H4 (cell line): ENCODE measurements at places on chromosomes 2 and 18.

GRCh38 chr18:76855594-76855993 lies 33.2 kb downstream of the ZNF236 start:
- no peak for DNase-seq

- DNase-seq, result no peak
Observed at GRCh38 chr2:210862283-210863065, 306.1 kb downstream of the CPS1 start.

- DNase-seq, result no peak
Observed at GRCh38 chr2:25410370-25410769, 68.6 kb upstream of the DNMT3A start.

DNA sequence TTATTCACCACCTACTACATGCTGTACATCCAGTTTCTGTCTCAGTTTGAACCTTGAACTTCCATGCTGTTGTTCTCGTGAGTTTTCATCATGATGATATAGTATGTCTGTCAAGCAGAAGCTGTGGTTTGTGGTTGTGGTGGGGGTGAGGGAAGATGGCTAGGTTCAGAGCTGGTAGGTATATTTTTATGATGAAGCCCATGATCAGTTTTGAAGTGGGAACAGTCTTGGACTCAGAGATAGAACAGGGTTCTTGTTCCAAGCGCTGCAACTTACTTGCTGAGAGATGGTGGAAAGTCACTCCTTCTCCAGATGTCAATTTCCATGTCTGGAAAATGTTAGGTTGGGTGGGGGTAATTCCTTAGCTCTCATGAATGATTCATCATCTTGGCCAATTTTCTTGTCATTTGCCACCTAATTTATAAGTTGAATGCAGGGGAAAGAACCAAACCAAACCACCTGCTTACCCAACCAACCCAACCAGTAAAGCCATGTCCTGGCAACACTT lies 21.6 kb downstream of the PMAIP1 start:
- DNase-seq, result no peak

- no peak for DNase-seq
Observed at GRCh38 chr2:232981767-232982360, 31.2 kb downstream of the NGEF start.

DNA sequence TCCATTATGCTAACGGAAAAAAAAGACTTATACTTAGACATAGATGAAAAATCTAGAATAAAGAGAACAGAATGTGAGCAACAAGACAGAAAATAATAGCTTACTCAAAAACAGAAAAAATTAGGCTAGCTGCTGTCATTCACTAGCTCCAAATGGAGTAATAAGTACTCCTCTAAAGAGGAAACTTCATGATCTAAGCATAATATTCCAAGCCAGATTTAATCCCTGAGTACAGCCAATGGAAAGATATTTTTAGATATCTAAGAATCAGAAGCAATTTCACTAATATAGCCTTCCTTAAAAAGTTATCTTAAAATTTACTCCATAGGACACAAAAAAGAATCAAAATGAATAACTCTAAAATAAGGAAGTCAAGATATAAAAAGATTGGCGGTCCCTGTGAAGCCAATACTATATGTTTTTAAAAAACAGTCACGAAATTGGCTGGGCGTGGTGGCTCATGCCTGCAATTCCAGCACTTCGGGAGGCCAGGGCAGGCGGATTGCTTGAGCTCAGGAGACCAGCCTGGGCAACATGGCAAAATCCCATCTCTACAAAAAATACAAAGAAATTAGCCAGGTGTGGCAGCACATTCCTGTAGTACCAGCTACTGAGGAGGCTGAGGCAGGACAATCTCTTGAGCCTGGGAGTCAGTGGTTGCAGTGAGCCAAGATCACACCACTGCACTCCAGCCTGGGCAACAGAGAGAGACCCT lies 123.2 kb upstream of the BCL2L11 start:
- no peak for DNase-seq

DNA sequence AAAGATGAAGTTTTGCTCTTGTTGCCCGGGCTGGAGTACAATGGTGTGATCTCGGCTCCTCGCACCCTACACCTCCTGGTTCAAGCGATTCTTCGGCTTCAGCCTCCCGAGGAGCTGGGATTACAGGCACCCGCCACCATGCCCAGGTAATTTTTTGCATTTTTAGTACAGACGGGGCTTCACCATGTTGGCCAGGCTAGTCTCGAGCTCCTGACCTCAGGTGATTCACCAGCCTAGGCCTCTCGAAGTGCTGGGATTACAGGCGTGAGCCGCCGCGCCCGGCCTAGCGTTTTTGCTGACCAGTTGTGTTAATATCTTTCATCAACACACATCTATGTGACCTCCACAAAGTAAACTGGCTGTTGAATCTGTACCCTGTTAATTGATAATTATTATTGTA lies 49.4 kb upstream of the KLHL14 start:
- DNase-seq, result no peak

DNA sequence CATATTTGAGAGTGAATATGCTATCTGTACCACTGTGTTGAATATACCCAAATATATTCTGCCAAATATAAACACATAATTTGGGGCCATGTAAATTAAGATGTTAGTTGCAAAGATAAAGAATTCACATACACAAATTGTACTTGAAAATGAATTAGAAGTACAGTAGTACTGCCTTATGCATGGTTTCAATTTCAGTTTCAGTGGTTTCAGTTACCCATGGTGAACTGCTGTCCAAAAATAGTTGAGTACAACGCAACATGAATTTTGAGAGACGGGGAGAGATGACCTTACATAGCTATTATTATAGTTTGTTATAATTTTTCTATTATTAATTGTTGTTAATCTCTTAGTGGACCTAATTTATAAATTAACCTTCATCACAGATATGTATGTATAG lies 1313.0 kb upstream of the FAM98A start:
- no peak for DNase-seq

DNA sequence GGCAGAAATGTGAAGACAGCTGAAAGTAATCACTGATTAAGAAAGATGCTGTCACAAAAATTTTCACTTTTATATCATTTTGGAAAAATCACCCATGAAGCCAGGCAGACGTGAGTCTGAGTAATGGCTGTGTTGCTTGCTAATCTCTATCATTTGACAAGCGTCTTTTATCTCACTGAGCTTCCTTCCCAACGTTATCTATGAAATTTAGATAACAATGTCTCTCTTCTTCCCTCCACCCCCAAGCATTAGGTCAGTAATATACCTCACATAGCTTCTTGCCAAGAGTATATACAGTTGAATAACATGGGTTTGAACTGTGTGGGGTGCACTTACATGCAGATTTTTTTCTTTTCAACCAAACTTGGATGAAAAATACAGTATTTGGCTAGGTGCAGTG lies 388.6 kb upstream of the NRXN1 start:
- DNase-seq, result no peak

DNA sequence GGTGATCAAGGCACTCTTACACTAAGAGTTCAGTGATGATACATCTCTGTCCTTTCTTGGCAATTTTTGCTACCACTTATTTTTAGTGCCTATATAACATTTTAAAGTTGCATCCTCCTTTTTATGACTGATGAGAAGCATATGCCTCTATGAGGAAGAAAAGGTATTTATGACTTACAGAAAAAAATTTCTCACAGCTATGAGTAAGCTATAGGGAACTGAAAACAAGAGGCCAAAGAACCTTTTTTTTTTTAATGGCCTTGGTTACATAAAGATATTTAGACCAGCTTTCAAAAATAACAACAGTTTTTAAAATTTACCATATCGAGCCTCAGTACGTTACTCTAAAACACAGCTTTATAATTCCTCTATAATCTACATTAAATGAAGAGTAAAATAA lies 21.3 kb downstream of the MBD5 start:
- DNase-seq, result no peak

GRCh38 chr2:240468303-240469238 lies 33.1 kb downstream of the GPC1 start:
- DNase-seq, result no peak

DNA sequence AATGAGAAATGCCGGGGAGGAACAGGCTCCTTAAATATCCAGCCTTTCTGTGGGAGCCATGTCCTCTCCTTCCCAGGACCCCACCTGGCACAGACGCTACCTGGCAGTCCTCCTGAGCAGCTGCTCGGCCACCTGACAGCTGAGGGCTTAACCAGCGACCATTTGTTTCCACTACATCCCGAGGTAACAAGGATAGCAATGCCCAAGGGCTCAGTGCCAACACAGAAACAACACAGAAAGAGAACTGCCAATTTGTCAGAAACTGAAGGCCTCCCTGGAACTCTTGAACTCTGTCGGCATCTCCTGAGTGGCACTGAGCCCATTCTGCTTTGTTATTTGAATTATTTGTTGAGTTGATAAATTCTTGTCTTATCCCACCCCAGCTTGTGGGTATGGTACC lies 122.2 kb upstream of the ARHGAP28 start:
- DNase-seq, result no peak

DNA sequence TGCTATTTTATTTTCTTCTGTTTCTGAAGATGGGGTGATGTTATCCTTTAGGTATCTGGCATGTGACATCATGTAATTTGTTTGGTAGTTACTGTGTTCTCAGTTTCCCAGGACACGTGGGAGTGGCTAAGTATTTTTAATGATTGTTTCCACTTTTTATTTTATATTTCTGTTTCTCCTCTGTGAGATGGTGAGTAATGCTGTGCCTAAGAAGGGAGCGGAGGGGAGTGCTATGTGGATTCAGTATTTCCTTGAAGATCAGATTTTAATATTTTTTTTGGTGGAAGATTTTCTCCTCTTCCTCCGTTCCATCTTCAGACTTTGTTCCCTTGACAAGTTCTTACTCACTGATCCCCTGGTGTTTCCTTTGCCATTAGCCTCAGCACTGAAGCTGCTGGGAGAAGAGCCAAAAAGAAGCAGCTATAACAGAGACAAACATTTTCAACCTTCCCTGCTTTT lies 180.0 kb upstream of the MMADHC start:
- DNase-seq, result no peak

- DNase-seq, result no peak
Observed at GRCh38 chr2:11865805-11866204, 119.4 kb downstream of the LPIN1 start.

DNA sequence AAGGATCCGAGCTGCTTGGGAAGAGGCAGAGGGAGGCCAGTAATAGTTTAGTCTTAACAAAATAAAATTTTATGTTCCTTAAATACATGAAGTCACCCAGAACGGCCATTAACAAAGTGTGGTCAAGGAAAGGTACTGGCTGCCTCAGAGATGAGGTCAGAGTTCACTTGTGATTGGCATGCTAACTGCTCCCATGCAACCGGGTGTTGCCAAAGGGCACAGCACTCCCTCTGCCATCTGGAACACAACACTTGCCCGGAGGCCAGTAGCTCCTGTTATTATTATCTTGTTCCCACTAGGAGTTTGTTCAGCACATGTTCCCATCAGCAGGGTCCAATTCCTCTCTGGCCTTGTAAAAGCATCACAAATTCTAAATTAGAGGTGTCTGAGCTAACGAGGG lies 207.0 kb downstream of the CYP26B1 start:
- no peak for DNase-seq

DNA sequence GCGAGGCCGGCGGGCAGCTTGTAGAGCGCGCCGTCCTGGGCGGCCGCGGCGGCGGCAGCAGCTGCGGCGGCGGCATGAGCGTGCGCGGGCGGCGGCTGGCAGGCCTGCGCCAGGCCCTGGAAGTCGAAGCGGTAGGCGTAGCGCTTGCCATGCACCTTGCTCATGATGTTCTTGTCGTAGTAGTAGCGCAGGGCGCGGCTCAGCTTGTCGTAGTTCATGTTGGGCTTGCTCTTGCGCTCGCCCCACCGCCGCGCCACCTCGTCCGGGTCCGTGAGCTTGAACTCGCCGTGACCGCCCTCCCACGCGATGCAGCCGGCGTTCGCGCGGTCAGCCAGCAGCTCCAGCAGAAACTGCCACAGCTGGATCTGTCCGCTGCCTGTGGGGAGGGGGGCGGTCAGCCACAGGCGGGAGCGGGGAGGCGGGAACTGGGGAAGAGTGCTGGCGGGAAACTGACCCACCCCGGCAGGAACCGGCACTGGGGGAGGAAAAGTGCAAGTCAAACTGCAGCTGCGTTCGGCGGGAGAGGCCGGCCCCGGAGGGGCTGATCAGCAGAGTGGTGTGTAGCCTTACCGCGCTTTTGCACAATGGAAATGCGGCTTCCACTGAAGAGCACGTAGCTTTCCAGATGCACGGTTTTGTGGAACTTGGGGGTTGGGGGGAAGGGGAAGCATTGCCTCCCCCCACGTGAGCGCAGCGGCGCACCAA lies 3.0 kb downstream of the FEV start:
- no peak for DNase-seq

- no peak for DNase-seq
Observed at GRCh38 chr18:57940166-57940660, 103.8 kb upstream of the NEDD4L start.

DNA sequence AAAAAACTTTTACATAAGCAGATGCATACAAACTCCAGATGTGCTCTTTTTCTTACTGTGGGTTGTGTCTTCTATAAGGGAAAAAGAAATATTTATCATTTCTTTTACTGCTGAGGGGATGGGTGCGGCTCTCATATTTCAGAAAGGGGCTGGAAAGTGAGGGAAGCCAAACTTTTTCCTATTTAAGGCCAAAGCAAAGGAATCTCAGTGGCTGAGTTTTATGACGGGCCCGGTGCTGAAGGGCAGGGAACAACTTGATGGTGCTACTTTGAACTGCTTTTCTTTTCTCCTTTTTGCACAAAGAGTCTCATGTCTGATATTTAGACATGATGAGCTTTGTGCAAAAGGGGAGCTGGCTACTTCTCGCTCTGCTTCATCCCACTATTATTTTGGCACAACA lies at the start of gene COL3A1:
TSS of gene COL3A1 (plus strand) at position 210 of the 400 bp plus-strand sequence. CDS start at position 327, 117 bp downstream.
- peak; percentile 6 for DNase-seq

DNA sequence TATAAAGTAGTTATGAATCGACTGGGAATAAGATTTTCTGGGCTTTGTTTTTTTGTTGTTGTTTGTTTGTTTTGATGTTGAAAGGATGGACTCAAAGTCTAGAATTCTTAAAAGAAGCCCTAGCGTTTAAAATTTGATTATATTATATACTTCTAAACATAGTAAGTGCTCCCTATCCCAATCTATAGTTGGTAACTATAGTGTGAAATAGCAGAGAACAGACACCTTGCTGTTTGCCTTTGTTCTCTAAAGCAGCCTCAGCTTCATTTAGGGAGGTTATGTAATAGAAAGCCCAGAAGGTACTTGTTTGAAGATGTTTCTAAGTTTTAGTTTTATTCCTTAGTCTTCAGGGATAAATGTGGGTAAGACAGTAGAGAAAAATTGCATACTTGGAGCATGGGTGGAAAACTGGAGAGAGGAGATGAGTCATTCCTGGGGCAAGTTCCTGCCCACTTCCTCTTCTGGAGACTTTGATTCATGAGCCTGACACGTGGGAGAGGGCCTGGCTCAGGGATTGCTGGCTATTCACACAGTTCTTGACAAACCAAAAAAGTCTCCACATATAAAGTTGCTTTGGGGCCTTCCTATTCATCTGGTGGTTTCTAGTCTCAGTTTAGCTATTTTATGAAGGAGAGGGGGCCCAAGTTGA lies 131.9 kb downstream of the MYO1B start:
- peak; percentile 90 for DNase-seq

DNA sequence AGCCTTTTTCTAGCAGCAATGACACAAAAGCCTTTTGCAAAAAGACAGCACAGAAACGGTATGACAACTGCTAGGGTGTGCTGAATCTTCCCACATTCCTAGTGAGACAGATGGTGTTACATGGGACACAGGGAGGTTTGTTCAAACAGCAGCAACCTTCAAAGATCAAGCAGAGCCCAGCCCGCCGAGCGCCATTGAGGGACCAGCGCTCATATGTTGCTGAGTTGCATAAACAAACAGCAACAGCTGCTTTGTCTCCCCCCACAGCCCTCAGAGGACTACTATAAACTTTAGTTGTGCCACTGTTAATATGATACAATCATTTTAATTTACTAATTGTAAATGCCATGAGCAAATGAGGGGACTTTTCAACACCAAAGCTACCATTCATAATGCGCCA lies 117.7 kb downstream of the ZEB2 start:
- DNase-seq, result no peak

GRCh38 chr2:239688122-239688681 lies 287.4 kb upstream of the HDAC4 start:
- DNase-seq, result no peak
